NCI-H1105 (cell line): ENCODE measurements at places on chromosomes 1 and 21.

DNA sequence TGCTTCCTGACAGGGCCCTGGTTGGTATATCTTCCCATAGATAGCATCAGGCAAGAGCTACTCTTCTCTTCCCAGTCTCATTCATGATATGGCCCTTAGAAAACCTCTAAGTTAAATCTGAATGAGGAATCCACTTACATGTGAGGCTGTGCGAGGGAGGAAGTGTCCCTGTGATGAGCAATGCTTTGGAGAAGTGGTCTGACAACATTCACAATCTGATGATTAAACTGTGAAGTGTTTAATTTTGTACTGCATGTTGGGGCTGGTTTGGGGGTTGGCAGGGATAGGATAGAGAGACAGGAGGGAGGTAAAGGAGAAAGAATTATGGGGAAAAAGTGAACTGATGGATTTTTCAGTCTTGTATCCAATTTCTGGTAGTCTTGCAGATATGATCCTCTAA lies 421.2 kb upstream of the DAB1 start:
- DNase-seq, result peak; percentile 16

DNA sequence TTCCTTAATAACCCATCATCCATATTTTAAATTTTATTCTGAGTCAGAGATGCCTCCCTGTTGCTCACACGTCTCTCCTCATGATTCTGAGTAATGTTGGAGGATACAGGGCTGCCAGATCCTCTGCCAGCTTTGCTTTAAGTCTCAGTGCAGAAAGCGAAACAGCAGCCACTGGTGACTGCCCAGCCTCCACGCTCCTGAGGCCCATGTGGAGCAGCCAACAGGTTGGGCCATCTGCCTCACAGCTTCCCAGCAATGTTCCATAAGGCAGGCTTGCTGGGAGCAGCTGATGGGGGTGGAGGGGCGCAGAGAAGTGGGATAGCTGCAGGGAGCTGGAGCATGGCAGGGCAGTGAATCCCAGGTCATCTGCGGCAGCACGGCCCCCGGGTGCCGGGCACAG lies 104.2 kb downstream of the IGSF21 start:
- DNase-seq, result no peak

DNA sequence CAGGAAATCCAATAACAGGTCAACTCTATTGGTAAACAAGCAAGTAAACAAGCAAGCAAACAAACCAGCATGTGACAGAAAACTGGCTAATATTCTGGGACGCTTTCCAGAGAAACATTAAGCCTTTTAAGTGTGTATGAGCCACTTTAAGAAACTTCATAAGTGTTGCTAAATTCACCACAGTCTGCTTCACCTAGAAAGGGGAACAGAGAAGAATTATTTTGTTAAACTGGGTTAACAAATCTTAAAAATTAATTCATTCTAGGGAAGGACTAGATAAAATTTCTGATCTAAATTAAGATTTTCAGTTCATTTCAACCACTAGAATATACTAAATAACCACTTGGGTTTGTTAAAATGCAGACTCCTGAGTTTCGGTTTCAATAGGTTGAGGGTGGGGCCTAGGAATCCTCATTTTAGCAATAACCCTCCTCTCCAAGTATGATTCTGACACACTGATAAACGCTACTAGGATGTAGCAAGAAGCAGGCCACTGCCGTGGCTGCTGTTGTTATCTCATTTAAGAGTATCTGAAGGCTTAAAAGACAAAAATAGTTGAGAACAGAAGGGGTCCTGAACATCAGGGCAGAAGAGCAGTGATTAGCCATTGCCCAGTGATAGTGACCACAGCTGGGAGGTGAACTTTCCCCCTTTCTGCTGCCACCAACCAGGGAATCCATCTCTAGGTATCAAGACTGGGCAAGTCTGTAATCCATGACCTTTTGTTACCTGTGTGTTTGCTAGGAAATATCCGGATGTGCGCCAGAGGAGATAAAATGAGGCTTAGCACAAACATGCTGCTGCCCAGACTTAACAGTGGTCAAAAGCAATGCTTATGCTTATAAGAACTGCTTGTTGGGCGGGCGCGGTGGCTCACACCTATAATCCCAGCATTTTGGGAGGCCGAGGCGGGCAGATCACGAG lies 11.2 kb downstream of the CREG1 start:
- DNase-seq, result peak; percentile 53

GRCh38 chr1:235841938-235842545 lies 24.7 kb downstream of the LYST start:
- no peak for DNase-seq

DNA sequence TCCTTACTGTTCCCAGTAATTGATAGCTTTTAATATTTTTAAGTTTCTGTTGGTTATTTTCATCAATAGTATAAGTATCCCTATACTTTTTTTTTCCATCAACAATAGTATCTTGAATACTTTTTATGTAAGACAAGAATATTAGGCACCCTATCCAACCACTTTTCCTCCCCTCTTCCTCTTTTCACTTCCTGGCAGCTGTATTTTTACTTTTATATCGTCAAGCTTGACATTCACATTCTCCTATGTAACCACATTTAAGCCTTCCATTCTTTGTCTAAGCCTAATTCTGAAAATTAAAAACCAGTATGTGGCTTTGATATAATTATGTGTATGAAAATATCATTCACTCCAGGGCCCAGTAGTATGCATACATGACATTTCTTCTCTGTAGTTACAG lies 9.3 kb downstream of the TMEM39B start:
- DNase-seq, result no peak

DNA sequence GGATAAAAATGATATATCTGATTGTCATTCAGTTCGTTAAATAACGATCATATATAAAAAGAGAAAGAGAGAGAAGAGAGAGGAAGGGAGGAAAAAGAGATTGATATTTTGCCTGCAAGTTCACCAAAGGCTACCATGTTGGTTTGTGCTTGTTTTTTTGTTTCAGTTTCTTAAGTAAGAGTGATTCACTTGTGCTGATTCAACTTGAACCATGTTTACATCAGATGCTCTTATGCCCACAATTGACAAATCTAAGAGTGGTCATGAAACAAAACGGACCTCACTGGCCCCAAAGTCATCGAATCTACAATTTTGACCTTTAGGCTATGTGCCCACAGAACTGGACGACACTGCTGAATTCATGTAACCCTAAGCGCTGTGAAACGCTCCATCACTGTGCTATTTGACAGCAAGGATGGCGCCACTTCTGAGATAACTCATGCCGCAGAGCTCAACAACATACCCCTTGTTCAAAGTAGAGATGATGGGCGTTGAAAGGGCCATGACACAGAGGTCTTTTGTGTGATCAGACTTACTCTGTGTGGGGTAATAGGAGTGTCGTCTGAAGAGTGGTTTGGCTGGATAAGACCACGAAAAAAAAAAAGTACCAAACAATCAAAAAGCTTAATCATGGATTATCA lies 481.4 kb downstream of the SETD4 start:
- no peak for DNase-seq

- no peak for DNase-seq
Measured at GRCh38 chr21:46368533-46369285, 44.8 kb downstream of the PCNT start.

- DNase-seq, result no peak
Measured at GRCh38 chr1:64476251-64476952, 6.5 kb downstream of the CACHD1 start.

DNA sequence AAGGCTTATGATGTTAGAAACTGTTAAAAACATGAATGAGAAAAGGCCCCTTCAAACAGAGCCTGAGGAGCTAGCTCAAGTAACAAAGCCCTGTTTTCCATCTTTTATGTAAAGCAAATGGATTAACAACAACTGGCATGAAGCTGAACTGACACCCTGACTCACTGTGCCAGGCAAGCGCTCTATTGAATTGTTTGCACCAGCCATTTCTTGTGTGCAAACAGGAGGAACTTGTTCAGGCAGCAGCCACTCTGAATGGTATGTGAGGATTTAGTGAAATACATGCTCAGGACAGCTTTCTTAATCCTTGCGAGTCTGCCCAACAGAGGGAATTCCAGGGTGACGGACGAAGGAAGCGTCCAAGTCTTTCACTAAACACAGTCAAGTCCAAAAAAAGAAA lies 291.1 kb upstream of the ADGRL2 start:
- DNase-seq, result no peak

- peak; percentile 19 for DNase-seq
Measured at GRCh38 chr1:220775240-220775853, 11.4 kb upstream of the MTARC1 start.

DNA sequence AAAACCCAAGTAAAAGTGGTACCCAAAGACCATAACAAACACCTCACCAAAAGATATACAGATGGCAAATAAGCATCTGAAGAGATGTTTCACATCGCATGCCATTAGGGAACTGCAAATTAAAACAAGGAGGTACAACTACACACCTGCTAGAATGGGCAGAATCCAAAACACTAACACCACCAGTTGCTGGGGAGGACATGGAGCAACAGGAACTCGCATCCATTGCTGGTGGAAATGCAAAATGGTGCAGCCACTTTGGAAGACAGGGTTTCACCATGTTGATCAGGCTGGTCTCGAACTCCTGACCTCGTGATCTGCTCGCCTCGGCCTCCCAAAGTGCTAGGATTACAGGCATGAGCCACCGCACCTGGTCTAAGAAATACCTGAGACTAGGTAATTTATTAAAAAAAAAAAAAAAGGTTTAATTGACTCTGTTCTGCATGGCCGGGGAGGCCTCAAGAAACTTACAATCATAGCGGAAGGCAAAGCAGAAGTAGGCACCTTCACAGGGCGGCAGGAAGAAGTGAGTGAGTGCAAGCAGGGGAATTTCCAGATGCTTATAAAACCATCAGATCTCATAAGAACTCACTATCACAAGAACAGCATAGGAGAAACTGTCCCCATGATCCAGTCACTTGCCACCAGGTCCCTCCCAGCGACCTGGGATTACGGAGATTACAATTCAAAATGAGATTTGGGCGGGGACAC lies 30.2 kb upstream of the PRSS38 start:
- DNase-seq, result no peak
